ENCODE measurements at places on chromosomes 3 and 15. TPM values are rescaled to one million over a fixed set of nuclear protein-coding genes. Genes with fewer than 3 reads are reported as not detected.

LCTL gene
- not detected for total RNA-seq

NR2E3 gene
- not detected for total RNA-seq

CMTM8 gene
- 4.0 TPM for total RNA-seq

APEH gene
- 75.5 TPM for total RNA-seq

SCN11A gene
- 0.34 TPM for total RNA-seq

CADM2 gene
- 11.6 TPM for total RNA-seq

APBA2 gene
- 12.4 TPM for total RNA-seq

GOLGA6D gene
- total RNA-seq: not detected

SNTN gene
- not detected for total RNA-seq

DNA sequence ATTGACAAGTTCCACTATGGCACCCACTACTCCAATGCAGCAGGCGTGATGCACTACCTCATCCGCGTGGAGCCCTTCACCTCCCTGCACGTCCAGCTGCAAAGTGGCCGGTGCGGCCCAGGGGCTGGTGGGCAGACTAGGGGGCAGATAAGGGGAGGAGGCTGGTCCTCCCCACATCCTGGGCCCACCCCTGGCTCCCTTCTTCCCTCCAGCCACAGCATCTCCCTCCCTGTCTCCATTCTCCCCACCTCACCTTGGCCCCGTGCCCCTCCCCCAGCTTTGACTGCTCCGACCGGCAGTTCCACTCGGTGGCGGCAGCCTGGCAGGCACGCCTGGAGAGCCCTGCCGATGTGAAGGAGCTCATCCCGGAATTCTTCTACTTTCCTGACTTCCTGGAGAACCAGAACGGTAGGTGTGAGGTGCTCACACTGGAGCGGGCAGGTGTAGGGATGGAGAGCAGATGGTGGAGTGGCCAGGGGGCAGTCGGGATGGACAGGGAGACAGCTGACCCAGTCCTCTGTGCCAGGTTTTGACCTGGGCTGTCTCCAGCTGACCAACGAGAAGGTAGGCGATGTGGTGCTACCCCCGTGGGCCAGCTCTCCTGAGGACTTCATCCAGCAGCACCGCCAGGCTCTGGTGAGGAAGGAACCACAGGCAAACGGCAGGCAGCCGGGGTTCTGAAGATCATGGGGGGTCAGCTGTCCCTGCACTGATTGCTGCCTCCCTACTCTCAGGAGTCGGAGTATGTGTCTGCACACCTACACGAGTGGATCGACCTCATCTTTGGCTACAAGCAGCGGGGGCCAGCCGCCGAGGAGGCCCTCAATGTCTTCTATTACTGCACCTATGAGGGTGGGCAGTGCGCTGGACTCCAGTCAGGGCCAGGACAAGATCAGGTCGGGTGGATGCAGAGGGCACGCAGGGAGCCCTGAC is 26.0 kb downstream of the NBEAL2 start:
- DNase-seq: no peak

DNA sequence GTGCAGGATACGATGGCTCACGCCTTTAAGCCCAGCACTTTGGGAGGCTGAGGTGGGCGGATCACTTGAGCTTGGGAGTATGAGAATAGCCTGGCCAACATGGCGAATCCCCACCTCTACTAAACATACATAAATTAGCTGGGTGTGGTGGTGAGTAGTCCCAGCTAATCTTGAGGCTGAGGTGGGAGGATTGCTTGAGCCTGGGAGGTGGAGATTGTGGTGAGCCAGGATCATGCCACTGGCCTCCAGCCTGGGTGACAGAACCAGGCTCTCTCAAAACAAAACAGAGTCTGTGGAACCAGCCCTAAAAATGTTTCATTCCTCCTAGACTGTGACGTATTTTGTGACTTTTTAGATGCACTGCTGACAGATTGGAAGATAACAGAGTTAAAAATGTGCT is 34.3 kb upstream of the RAD51 start:
- no peak for DNase-seq

- no peak for DNase-seq
These were observed 218.9 kb upstream of the DPH6 start for GRCh38 chr15:35764661-35765519.

- no peak for DNase-seq
These were observed 13.3 kb downstream of the PLXNB1 start for GRCh38 chr3:48416546-48416945.

- no peak for DNase-seq
These were observed 45.4 kb downstream of the DZIP1L start for GRCh38 chr3:138070006-138070405.

DNA sequence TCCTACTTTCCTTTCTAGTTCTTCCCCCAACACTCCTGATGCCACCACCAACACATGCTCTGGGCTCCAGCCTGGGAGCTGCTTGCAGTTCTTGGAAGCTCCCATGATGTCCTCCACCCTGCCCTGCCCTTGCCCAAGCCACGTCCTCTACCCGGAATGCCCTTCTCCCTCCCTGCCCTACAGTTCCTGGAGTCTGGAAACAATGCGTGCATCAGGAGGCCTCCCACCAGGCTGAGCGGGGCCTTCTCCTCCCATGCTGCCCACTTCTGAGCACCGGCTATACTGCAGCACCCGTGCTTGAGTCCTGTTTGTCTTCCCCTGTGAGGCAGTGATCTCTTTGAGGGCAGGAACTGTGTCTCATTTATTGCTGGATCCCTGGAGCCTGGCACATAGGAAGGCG is 44.6 kb downstream of the DGKG start:
- DNase-seq: no peak

GRCh38 chr15:91065505-91065904 is 34.6 kb upstream of the SV2B start:
- DNase-seq: peak; percentile 81

GRCh38 chr3:11624704-11625375 is 18.9 kb downstream of the VGLL4 start:
- DNase-seq: no peak

- no peak for DNase-seq
These were observed 43.4 kb downstream of the SPG11 start for GRCh38 chr15:44620081-44620480.

GRCh38 chr3:52324676-52325075 is 8.6 kb downstream of the DNAH1 start:
- no peak for DNase-seq

DNA sequence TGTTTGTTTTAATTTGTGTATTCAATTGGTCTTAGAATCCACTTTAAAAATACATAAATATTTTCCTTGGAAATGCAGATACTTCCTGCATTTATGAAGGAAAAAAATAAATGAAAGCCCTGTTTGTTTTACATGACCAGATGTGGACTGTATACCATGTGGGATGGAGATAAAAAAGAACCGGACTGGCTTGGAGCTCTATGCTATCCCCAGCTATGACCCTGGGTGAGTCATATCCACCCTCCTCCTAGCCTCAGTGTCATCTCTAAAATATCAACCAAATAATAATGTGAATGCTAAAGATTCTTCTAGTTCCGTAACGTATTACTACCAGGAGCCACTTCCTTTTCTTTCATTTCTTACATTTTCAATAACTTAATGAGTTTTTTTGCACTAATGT is 44.5 kb upstream of the PDZRN3 start:
- DNase-seq: no peak

DNA sequence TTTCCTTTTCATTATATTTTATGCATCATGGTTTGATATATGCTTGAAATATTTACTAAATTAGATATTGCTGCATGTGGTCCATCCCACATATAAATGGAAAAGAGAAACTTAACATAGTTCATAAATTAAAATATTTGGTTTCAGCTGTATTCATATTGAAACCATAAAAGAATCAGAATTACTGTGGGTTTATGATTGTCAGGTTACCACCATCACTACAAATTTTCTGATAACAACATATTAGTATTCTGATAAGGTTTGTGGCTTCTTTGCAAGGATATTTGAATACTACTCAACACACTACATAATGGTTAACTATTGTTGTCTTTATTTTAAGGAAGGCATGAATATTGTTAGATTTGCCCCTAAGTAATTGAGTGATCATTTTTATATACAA is 235.5 kb downstream of the UBE2E2 start:
- DNase-seq: no peak

DNA sequence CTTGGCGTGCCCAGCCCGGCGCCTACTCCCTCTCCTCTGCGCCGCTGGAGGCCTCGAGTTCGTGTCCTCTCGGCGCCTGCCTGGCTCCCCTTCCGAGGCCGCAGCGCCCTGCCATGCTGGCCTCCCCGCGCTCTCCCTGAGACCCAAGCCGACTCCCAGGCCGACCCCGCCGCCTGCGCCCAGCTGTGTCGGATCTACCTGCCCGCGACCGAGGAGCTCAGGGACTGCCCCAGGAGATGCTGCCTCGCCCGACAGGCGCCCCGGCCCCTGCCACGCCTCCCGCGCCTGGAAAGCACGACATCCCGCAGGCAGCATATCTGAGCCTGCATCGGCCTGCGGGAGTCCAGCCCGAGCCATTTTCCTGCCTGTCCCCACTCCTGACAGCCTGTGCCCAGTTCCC is 16.1 kb downstream of the PAQR9 start:
- DNase-seq: no peak

DNA sequence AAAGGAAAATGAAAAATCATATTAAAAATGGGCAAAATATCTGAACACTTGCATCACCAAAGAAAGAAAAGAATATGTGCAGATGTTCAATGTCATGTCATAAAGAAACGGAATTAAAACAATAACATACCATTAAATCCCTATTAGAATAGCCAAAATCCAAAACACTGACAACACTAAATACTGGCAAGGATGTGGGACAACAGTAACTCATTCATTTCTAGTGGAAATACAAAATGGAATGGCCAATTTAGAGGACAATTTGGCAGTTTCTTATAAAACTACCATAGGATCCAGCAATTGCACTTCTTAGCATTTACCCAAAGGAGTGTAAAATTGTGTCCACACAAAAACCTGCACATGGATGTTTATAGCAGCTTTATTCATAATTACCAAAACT is 542.5 kb upstream of the UBE2E2 start:
- DNase-seq: no peak

- no peak for DNase-seq
These were observed 55.7 kb upstream of the CP start for GRCh38 chr3:149277331-149277813.

- no peak for DNase-seq
These were observed 274.7 kb downstream of the CD47 start for GRCh38 chr3:107816107-107816506.

GRCh38 chr15:43095708-43096347 is 10.0 kb downstream of the UBR1 start:
- DNase-seq: no peak

DNA sequence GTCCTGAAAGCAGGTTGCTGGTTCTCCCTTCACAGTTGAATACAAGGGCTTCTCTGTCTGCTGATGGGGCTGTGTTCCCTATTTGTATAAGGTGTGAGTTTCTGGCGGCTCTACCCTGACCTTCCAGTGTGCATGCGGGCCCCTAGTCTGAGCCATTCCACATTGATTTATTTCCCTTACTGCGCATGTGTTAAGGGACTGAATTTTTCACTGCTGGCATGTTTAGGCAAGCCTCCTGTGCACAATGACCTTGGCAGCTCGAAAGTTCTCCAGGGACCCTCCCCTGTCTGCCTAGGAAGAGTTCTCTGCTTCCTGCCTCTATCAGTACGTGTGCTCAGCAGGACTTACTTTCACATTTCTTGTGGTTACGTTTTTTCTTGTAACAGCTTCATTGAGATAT is 11.4 kb downstream of the TRAK1 start:
- DNase-seq: no peak

DNA sequence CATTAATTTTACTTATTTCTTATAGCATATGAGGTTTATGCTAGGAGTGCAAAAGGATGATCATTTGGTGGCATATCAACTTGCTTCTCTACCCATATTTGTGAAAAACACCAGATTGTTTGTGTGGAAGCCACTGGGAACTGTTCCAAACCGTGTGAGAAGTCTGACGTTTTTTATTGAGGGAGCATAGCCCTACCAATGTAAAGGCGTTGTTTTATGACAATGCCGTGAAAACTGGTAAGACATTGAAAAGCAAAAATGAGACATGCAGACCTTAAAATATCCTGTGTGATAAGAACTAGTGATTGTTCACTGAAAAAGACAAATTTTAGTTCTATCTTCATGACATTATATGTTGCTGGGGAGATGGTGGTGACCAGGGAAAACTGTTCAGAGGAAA is 87.8 kb downstream of the CHL1 start:
- no peak for DNase-seq

DNA sequence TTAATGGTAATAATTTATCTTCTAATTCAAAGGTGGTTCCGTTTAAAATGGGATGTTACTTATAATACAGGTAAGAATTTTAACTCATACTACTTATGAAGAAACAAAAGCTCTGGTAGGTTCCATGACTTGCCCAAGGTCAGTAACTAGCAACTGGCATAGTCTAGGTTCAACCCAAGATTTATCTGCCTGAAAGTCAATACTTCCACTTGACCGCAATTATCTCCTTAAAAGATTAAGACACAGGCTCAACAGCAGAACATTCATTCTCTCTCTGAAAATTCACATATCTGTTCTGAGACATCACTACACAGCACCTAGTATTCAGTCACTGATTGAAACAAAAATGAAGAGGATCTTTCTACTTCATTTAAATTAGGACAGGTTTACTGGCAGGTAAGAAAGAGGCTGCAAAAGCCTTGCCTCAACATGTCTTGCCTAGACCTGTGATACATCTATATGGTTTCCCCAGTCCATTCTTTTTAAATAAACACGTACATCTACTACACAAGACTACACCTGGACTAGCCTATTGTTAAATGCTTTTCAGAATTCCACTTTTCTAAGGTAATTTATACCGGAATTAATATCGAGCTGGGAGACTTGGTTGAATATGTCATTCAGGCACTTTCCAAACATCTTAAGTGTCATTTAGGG is 1.2 kb downstream of the CSNK1G1 start:
- no peak for DNase-seq

GRCh38 chr3:55343486-55344357 is 143.4 kb downstream of the WNT5A start:
- DNase-seq: no peak

DNA sequence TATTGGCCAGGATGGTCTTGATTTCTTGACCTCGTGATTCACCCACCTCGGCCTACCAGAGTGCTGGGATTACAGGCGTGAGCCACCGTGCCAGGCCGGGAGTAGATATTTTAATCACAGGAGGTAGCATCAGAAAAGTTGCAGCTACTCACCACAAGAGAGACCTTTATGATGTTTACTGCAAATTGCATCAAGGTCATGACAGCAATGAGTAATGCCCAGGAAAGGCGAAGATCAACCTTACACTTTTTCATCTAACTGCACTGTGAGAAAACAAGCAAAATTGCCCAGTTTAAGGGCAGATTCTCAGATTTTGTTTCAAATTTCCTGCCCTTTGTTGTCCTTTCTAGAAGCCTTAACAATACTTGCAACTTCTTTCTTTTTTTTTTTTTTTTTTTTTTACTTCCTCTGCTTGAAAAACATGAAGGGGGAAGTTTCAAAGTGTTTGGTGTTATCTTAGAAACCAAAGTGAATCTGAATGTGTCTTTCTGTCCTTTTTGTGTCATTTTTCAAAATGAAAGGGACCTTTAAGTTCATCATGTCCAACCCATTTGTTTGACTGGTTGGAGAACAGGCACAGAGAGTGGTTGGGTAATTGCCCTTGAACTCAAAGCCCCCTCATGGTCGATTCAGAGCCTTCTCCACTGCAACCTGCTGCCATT is 25.0 kb downstream of the TGFBR2 start:
- DNase-seq: no peak
